ENCODE measurements at places on chromosomes 3 and 15.

- no peak for DNase-seq
Observed at GRCh38 chr3:107897471-107898061, 193.3 kb downstream of the CD47 start.

DNA sequence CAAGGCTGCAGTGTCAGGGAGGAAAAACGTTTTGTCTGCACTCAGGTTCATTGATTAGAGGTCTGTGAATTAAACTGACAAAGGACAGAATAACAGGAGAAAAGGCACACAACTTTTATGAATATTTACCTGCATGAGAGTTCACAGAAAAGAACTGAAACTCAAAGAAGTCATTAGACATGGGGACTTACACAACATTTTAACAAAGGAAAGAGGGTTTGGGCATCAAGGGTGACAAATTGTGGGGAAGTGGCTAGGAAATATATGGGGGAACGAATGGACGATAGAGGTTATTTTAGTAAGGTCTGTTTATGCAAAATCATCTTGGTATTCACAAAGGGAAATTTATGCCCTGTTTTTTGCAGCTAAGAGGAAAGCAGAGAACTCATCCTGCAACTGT is 65.6 kb upstream of the C15orf39 start:
- no peak for DNase-seq

DNA sequence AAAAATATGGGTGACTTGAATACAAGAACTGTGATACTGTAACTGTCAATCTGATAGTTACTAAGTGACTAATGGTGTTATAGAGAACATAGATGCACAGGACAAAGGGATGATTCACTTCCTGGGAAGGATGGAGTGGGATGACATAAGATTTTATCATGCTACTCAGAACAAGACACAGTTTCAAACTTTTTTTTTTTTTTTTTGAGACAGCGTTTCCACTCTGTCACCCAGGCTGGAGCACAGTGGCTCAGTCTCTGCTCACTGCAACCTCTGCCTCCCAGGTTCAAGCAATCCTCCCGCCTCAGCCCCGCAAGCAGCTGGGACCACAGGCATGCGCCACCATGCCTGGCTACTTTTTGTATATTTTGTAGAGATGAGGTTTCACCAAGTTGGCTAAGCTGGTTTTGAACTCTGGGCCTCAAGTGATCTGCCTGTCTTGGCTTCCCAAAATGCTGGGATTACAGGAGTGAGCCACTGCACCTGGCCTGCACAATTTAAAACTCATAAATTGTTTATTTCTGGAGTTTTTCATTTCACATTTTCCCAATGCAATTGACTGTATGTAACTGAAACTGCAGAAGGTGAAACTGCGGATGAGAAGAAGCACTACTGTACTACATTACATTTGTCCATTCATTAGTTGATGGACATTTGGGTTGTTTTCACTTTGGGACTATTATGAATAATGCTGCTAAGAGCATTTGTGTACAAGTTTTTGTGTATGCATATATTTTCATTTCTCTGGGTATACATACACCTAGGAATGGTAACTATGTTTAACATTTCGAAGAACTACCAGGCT is 40.6 kb downstream of the ADIPOQ start:
- no peak for DNase-seq

- DNase-seq = no peak
Observed at GRCh38 chr3:127367593-127367992, 79.7 kb upstream of the PRR20G start.

GRCh38 chr15:94247789-94248638 is 16.7 kb downstream of the MCTP2 start:
- no peak for DNase-seq

DNA sequence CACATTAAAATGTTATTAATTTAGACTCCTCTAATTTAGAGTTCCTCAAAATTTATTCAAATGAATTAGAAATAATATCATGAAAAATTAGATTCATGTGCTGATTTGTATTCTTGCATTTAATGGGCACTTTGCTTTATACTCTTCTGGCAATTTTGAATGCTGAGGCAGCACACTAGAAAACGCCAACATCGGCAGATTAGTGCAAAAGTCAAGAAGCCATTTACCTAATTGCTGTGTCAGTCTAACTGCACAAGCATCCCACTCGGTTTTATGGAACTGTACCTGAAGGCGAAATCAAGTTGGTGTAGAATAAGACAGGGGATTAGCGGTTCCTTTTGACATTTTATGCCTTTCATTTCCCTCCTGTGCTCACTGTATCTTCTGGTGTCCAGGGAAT is 382.0 kb downstream of the ROBO2 start:
- DNase-seq = no peak

DNA sequence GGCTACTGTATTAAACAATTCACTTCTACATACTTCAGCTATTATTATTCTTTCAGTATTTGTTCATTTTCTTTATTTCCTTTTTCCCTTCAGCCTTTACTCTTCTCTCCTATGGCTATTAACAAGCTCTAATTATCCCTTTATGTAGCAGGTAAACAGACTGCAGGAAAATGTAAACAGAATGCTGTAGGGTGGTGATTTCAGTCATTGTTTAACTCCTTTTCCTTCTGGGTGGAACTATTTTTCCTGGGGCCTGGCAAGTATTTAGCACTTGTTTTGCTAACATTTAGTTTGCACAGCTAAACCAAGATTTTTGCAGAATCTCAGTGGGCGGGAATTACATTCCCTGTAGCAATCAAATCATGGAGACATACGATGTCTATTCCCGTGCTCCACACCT is 14.4 kb downstream of the RARB start:
- no peak for DNase-seq

GRCh38 chr3:191352014-191352413 is 21.7 kb upstream of the UTS2B start:
- DNase-seq = no peak

DNA sequence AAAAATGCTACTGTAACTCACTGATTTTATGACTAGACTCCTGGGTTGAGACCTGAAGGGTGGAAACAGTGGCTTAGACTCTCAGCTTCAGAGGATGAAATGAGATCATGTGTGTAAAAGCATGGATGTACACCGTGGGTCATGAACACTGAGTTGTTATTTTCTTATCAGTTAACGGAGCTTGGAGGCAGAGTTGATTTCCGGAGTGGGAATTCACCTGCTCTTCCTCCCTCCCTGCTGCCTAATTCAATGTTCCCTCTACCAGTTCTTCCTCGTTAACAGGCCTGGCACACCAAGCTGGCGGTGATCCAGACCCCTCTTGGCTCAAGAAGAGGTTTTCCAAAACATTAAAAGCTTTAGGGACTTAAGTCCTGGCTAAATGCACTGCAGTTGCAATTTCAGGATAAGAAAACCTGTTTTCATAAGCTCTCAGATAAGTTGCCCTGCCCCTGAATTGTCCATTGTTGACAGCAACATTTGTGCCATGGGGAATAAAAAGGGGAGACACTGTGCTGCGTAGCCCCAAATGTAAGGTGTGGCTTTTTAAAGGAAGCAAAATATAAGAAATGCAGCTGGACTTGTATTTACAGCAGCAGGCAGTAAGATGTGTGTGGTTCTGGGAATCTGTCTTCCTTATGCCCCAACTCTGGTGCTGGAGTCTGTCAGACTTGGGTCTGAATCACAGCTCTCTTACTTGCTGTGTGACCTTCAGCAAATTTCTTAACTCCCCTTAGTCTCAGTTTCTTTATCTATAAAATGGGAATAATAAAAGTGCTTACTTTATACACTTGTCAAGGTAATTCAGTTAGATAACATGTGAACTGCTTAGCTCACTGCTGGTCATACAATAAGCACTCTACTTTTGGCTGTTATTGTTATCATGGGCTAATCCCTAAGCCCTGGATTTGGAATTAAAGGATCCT is 9.9 kb downstream of the PDIA5 start:
- DNase-seq = peak; percentile 73

GRCh38 chr15:78320183-78320582 is 20.0 kb upstream of the CRABP1 start:
- no peak for DNase-seq

DNA sequence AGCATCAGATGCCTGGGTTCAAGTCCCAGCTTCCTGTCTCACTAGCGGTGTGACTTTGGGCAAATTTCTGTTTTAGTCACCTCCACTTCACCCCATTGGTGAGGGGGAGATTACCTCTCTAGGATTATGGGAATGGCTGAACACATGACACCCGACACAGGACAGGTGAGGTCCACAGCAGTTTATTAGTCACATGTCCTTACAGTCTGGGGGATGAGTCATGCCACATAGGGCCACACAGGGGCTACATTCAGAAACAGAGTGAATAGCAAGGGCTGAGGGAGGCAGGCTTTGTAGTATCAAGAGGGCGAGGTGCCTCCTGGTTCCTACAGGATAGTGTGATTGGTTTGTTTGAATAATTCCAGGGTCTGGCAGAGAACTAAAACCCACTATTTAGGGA is 15.2 kb upstream of the ITGA11 start:
- DNase-seq = no peak

- DNase-seq = no peak
Observed at GRCh38 chr3:147372525-147373027, 33.8 kb downstream of the ZIC4 start.

GRCh38 chr3:161560008-161560637 is 63.5 kb downstream of the OTOL1 start:
- peak; percentile 18 for DNase-seq

DNA sequence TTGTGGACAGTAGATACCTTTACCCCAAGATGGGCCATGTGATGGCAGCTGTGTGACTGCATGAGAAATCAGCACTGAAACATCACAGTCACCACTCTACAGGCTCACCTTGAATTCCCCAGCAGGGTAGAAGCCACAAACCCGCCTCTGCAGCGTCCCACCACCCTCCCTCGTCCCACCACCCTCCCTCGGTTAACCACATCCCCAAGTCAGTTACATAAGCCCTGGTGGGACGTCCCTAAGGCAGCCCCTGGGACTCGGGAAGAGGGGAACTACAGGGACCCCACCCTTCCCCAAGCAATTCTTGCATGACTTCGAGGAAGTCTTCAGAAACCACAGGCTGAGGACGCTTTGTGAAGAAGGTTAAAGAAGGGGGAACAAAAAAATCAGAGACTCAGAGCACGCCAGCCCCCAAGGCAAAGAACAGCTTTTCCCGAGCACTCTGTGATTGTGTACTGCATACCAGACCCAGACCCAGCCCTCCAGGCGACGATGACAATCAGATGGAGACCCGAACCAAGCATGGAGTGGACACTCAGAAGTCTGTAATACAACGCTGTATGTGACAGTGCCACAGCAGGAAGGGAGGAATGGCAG is 60.5 kb downstream of the SH3BP5 start:
- peak; percentile 50 for DNase-seq

DNA sequence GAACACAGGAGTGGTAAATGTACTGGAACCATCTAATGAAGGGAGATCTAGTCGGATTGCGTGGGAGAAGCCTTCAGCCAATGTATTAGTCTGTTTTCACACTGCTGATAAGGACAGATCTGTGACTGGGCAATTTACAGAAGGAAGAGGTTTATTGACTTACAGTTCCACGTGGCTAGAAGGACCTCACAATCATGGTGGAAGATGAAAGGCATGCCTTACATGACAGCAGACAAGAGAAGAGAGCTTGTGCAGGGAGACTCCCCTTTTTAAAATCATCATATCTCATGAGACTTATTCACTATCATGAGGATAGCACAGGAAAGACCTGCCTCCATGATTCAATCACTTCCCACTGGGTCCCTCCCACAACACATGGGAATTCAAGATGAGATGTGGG is 17.0 kb downstream of the HRG start:
- no peak for DNase-seq

- DNase-seq = no peak
Observed at GRCh38 chr3:94167796-94168195, 104.9 kb downstream of the NSUN3 start.

GRCh38 chr3:121698476-121698875 is 37.8 kb upstream of the HCLS1 start:
- no peak for DNase-seq

- no peak for DNase-seq
Observed at GRCh38 chr15:80766275-80766674, 12.9 kb upstream of the CEMIP start.

DNA sequence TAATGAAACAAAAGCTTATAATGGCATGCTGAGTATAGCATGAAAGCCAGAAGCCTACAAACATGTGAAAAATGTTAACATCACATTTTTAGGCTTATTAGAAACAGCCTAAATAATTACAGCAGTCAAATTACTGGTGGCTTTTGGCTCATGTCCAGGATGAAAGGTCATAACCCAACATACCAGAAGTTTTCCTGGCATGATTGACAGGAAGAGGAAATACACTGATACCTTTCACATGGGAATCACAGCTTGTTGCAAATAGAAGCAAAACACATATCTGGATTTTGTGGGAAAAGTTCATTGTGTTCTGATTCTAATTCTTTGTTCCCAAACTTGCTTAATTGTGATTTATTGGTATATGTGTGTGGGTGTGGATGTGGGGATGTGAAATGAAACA is 393.5 kb upstream of the ARRDC4 start:
- no peak for DNase-seq

DNA sequence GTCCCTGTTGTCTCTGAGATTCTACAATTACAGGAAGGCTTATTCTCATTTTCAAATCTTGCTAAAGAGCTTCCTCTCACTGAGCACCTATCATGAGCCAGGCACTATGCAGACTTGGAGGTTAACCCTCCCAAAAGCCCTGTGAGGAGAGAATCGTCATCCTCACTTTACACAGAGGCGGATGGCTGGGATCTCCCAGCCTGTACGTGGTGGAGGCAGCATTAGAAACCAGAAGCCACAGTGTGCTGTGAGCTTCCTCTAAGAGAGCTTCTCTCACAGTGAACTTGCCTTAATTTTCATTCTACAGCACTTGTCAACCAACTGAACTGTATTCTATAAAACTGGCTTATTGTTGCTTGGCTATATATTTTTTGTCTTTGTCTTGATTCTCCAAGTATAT is 6.1 kb upstream of the DGKG start:
- DNase-seq = no peak

DNA sequence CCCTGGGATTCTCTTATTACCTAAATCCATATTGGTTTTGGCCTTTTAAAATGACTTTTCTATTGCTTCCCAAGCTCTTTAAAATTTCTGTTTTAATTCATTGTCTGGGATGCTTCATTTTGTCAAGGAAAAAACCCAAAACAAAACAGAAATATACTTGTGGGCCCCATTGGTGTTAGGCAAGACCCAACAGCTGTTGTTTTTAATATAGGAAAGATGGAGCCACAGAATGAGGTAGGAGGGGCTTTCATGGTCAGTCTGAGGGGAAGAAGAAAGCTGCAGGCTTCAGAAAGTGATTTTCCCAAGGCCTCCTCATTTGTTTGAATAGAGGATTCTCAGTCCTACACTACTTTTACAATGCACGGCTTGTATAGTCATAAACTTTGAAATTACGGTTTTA is 180.5 kb downstream of the MCTP2 start:
- DNase-seq = no peak

DNA sequence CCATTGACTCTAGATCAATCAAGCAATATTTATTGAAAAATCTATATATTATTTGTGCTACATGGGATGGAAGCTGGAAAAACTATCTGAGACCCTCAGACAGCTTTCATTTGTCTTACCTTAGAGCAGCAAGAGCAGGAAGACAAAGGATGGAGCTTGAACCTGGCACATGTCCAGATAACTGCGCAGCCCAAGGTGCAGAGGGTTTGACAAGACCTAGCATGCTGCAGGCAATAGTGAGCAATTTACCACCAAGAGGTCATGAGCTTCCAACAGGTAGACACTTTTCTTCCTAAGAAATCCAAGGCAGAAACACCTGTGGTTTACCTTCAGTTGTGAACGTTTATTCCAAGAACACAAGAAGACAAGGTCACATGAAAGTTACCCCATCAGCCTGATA is 214.7 kb upstream of the NECTIN3 start:
- DNase-seq = no peak

Measured in left ventricle myocardium inferior (tissue), 1 donor.